ENCODE measurements at places on chromosomes 4 and X. TPM values are rescaled to one million over a fixed set of nuclear protein-coding genes. Genes with fewer than 3 reads are reported as not detected.
A peak's percentile ranks its signal among the peaks of the same experiment; 100 is the strongest.

ZGRF1 gene
- 18.5 TPM for total RNA-seq

PCSK1N gene
- total RNA-seq = 127 TPM

ENPEP gene
- 2.4 TPM for total RNA-seq

RAB33A gene
- total RNA-seq = 13.3 TPM

PLK4 gene
- total RNA-seq = 5.6 TPM

IQCM gene
- total RNA-seq = not detected

RXFP1 gene
- not detected for total RNA-seq

DNA sequence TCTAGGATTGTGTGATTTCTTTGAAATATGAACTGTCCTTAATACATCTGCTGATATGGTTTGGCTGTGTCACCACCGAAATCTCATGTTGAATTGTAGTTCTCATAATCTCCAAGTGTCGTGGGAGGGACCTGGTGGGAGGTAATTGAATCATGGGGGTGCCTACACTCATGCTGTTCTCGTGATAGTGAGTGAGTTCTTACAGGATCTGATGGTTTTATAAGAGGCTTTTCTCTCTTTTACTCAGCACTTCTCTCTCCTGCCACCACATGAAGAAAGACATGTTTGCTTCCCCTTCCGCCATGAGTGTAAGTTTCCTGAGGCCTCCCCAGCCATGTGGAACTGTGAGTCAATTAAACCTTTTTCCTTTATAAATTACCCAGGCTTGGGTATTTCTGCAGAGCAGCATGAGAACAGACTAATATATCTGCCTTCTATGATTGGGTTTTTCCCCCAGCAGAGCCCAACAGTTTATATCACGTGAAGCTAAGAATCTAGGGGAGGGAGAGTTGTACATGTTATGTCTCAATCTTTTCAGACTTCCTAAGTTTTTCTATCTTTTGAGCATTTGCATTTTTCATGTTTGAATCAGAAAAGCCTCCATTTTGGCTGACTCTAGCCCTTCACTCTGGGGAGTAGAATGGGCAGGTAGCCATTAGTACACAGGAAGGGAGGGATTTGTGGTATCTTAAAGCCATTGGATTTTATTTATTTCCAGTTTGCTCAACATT, 58.9 kb downstream of the PLAC1 start:
- H3K27ac ChIP-seq = no peak overlapping the region
- H3K27me3 ChIP-seq = no peaks in the 10 kb centered on the region
- H3K4me3 ChIP-seq = no peak overlapping the region
- DNase-seq = no peak
- H3K36me3 ChIP-seq = no peaks in the 10 kb centered on the region
- no peaks in the 10 kb centered on the region for H3K4me1 ChIP-seq

GRCh38 chr4:183438458-183439113, 5.8 kb upstream of the CDKN2AIP start:
- peaks cover 2% of the 10 kb centered on the region for H3K4me1 ChIP-seq
- H3K36me3 ChIP-seq = no peaks in the 10 kb centered on the region
- DNase-seq = no peak
- peaks cover under 1% of the 10 kb centered on the region for H3K27me3 ChIP-seq

GRCh38 chrX:148611993-148612392, 111.6 kb downstream of the AFF2 start:
- no peak overlapping the region for H3K27ac ChIP-seq
- no peak for DNase-seq
- no peaks in the 10 kb centered on the region for H3K36me3 ChIP-seq
- H3K4me3 ChIP-seq = no peak overlapping the region
- H3K4me1 ChIP-seq = no peaks in the 10 kb centered on the region
- H3K27me3 ChIP-seq = no peaks in the 10 kb centered on the region

- DNase-seq = no peak
- H3K27ac ChIP-seq = no peak overlapping the region
- no peaks in the 10 kb centered on the region for H3K4me1 ChIP-seq
- peaks cover 5% of the 10 kb centered on the region for H3K36me3 ChIP-seq
Measured at GRCh38 chr4:37522996-37523395, 163.2 kb downstream of the RELL1 start.

DNA sequence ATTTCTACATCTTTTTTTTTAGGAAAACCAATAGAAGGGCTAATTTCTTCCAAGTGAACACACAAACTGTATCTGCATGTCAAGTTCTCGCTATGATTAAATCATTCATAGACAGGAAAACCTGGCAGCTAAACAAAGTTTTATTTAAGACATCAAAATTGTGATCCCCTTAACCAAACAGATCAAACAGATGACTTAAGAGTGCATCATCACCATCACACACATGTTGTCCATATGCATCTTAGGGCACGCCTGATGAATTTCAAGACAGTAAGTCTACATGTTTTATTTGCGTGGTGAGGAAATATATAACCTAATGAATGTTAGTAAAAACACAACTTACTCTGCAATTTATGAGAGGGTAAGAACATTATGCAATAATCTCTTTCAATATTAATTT, 317.0 kb upstream of the ANXA10 start:
- no peak overlapping the region for H3K27ac ChIP-seq
- H3K4me3 ChIP-seq = no peak overlapping the region
- DNase-seq = no peak
- no peaks in the 10 kb centered on the region for H3K4me1 ChIP-seq

GRCh38 chrX:68880846-68881552, 52.2 kb downstream of the EFNB1 start:
- no peaks in the 10 kb centered on the region for H3K4me1 ChIP-seq
- H3K27me3 ChIP-seq = no peaks in the 10 kb centered on the region
- no peak overlapping the region for H3K4me3 ChIP-seq
- H3K27ac ChIP-seq = no peak overlapping the region

GRCh38 chr4:177012918-177013545, 220.3 kb upstream of the VEGFC start:
- no peak overlapping the region for H3K27ac ChIP-seq
- H3K4me1 ChIP-seq = peaks cover 4% of the 10 kb centered on the region
- no peak overlapping the region for H3K4me3 ChIP-seq
- peaks cover 7% of the 10 kb centered on the region for H3K36me3 ChIP-seq

DNA sequence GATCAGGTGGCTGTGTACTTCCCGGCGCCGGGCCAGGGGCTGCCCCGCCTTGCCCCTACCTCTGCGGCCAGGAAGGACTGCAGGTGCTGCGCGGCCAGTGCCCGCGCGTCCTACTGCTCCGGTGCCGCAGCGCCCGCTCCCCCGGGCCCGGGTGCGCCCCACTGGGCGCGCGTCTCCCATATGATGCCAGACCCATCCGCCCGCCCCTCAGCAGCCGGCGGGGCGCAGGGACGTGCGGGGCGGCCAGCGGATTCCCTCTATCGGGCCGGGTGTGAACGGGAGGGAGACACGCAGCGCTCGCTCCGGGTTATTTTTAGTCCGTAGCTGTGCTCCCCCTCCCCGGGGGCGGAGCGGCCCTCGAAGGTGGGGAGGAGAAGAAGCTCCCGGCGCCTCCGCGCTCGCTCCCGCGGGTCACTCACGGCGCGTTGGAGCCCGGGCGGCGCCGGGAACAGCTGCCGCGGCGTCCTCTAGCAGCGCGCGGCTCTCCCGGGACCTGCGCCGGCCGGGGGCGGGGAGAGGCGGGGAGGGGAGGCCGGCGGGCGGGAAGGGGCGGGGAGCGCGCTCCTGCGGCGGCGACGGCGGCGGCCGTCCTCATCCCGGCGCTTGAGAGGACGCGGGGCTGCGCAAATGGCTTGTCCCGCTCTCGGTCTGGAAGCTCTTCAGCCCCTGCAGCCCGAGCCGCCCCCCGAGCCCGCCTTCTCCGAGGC, 103.6 kb downstream of the UCHL1 start:
- peaks cover 4% of the 10 kb centered on the region for H3K36me3 ChIP-seq
- peak overlapping the region; percentile 81 for H3K4me3 ChIP-seq
- no peak overlapping the region for H3K27ac ChIP-seq
- peaks cover 3% of the 10 kb centered on the region for H3K27me3 ChIP-seq

DNA sequence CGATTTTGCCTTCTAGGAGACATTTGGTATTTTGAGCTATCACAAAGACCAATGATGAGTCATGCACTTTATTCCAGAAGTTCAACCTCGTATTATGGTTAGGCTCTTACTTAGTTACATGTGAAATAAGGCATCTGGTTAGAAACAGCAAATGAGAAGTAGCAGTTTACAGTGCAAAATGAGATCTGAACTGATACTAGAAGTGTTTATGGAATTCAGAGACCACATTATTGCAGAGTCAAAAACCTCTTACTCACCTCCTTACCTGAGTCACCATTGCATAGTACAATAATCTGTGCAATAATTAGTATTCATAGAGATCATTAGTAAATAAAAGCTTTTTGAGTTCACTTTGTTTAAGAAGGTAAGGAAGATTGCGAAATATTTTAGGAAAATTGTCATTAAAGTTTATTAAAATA, 38.7 kb downstream of the SEC24B start:
- H3K4me3 ChIP-seq = no peak overlapping the region
- H3K4me1 ChIP-seq = peaks cover 3% of the 10 kb centered on the region
- H3K27ac ChIP-seq = no peak overlapping the region
- H3K27me3 ChIP-seq = no peaks in the 10 kb centered on the region
- DNase-seq = no peak

- H3K27ac ChIP-seq = no peak overlapping the region
- peaks cover 2% of the 10 kb centered on the region for H3K27me3 ChIP-seq
Measured at GRCh38 chrX:79371640-79372039, 4.5 kb upstream of the ITM2A start.
